ENCODE measurements at places on chromosomes 6 and 20.
A peak's percentile ranks its signal among the peaks of the same experiment; 100 is the strongest.

GRCh38 chr6:3740551-3741476 is 10.7 kb downstream of the PXDC1 start:
- no peak for DNase-seq

GRCh38 chr6:157747370-157747769 is 75.7 kb upstream of the SNX9 start:
- DNase-seq: no peak

- peak; percentile 9 for DNase-seq
Measured at GRCh38 chr6:117907601-117908245, 659 bp downstream of the SLC35F1 start.

DNA sequence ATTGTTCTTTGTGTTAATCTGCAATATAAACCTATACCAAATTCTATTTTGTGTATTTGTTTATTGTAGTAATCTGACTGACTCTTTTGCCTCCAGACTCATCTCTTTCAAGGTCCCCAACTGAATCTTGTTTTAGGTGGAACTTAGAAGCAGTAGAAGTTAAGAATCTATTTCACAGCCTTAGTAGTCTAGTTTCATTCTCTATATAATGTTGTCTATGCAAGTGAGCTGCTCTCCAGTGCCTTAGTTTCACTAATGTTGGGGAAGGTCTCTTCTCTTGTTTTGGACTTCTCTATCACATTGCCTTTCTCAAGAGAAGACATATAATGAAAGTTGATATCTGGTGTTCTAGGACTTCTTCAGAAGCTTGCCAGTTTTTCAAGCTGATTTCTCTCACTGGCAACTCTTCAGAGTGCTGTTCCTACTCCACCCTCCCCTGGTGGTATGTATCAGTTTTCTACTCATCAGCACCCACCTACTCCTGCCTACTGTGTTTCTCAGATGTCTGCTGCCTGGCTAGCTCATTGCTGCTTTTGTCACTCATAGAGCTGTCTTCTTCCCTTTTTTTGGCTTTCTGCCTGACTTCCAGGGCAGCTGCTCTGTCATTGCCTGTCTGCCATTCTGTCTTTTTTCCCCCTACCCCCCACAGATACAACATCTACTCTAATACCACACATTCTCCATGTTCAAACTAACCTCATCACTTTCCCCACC is 82.1 kb downstream of the PTPRA start:
- DNase-seq: no peak

DNA sequence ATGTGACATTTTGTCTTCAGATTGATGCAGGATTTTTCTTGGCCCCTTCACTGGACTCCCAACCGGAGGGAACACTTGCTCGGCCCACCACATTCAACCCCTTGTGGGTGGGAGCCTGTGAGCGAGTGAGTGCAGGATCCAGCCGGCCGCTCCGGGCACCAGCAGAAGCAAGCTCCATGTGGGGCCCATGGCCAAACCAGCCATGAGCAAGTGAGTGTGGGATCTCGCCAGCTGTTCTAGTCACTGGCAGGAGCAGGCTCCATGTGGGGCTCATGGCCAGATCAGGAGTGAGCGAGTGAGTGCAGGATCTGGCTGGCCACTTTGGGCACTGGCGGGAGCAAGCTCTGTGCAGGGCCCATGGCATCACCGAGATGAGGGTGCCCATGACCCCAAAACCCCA is 42.6 kb downstream of the OSTM1 start:
- no peak for DNase-seq

DNA sequence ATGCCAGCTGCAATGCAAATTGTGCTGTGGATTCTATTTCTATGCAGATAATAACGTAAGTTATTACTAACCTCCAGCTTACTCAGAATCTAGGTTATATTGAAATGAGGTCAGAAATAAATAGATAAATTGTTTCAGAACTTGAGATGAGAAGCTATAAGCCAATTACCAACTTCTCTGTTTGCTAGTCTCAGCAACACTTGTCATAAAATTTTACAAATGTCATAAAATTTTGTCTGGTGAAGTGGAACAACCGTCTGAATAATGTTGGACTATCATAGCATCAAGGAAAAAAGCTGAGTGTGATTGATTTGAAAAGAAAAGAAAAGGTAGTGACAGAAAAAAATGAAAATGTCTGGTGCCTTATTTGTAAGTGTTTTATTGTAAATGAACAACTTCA is 36.7 kb downstream of the COL9A1 start:
- no peak for DNase-seq

GRCh38 chr6:467671-468082 is 76.1 kb downstream of the IRF4 start:
- no peak for DNase-seq

DNA sequence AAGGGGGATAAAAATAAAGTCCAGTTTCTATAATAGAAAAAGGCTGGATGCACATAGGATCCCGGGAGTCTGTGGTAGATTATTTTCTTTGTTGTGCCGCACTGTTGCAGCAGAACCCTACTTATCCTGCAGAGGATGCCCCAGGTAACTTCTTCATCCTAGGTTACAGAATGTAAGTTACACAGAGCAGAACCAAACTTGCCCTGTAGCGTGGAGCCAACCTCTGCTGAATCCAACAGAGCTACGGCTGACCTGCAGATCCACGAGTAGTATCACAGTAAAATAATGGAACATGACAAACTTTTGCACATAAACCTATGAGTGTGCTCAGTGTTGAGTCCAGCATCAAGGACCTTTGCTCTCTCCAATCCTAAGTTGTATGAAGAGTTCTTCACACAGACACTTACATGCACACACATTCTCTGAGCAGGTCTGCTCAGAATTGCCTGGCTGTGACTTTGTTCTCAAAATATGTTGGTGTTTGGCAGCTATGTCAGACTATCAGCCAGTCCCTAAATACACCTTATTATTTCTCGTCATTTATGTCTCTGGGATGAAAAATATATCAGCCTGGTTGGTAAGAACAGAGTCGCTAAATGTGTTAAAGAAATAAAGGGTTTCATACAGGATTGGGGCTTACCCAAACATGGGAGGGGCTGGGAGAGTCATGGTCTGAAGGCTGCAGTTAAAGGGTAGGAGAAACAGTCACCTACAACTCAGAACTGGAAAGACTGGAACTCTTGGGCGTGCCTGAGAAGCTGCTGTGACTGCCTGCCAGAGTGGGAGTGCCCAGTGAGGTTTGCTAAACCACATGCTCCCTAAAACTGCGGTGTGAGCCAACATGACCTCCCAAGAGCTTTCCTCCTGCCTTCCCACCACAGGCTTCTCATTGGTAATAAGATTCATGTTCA is 165.1 kb upstream of the SLC24A3 start:
- DNase-seq: no peak

GRCh38 chr6:42978487-42978838 is 518 bp downstream of the PEX6 start:
- DNase-seq: peak; percentile 25

GRCh38 chr6:46719099-46719498 is 16.1 kb downstream of the PLA2G7 start:
- DNase-seq: no peak

GRCh38 chr20:21336455-21337151 is 33.5 kb downstream of the XRN2 start:
- DNase-seq: no peak
